ENCODE measurements at places on chromosomes 2 and 18.

GRCh38 chr2:76599732-76600368, 889.1 kb upstream of the GCFC2 start:
- no peak for DNase-seq

- no peak for DNase-seq
Measured at GRCh38 chr18:79489051-79489898, 93.5 kb downstream of the NFATC1 start.

DNA sequence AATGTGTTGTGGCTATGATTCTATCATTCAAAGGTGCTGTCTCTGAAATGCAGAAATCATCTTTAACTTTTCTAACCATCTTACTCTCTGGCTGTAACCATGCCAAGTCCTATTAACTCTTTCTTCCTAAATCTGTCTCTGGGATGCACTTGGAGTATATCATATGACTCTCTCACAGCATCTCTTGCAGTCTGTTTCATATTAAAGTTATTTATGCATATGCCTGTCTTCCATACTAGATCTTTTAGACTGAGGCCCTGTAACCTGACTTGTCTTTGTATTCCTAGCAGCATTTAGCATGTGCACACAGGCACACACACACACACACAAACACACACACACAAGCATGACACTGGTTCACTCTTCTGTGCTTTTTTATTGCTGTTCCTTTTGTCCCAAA, 320.6 kb downstream of the ETAA1 start:
- DNase-seq = no peak

- DNase-seq = no peak
Measured at GRCh38 chr2:15313657-15314056, 247.5 kb downstream of the NBAS start.

DNA sequence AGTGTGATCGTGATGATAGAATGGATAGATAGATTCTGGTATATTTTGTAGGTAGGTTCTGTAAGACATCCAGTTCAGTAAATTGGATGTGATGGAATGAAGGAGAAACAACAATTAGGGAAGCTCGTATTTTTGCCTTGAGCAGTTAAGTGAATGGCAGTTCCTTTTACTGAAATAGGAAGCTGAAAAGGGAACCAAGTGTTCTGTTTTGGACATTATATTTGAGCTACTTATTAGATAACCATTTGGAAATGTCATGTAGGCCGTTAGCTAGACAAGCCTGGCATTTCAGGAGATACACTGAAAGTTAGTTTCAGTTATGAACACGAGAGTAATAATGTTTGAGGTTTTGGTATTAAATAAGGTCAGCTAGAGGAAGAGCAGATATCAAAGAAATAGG, 41.5 kb downstream of the MARCHF7 start:
- no peak for DNase-seq

Measured in stimulated activated CD4-positive, alpha-beta T cell treated with anti-CD3 and anti-CD28 coated beads, Interleukin-2, amount 100 ng/mL, for 48 hours (primary cell).